H9 (cell line): ENCODE measurements at places on chromosomes 6 and 20. TPM values are rescaled to one million over a fixed set of nuclear protein-coding genes. Genes with fewer than 3 reads are reported as not detected.

The HRH3 gene
- 1.8 and 1.9 TPM in 2 replicates for total RNA-seq

The PRR18 gene
- 0.11 TPM in 1 of 2 replicates, not detected in the other for total RNA-seq

The TBC1D32 gene
- 8.7 and 9.0 TPM in 2 replicates for total RNA-seq

The BPIFA1 gene
- total RNA-seq, result not detected in 2 replicates

The PHF1 gene
- total RNA-seq, result 49.8 and 56.8 TPM in 2 replicates

The RBPJL gene
- 0.28 TPM in 1 of 2 replicates, not detected in the other for total RNA-seq

The AAR2 gene
- total RNA-seq, result 36.9 and 37.8 TPM in 2 replicates

The HDGFL1 gene
- not detected in 2 replicates for total RNA-seq

- no peak for DNase-seq
Observed at GRCh38 chr6:52381249-52381648, 19.3 kb downstream of the PAQR8 start.

GRCh38 chr6:149461670-149462069 is 23.1 kb downstream of the ZC3H12D start:
- no peak for DNase-seq

DNA sequence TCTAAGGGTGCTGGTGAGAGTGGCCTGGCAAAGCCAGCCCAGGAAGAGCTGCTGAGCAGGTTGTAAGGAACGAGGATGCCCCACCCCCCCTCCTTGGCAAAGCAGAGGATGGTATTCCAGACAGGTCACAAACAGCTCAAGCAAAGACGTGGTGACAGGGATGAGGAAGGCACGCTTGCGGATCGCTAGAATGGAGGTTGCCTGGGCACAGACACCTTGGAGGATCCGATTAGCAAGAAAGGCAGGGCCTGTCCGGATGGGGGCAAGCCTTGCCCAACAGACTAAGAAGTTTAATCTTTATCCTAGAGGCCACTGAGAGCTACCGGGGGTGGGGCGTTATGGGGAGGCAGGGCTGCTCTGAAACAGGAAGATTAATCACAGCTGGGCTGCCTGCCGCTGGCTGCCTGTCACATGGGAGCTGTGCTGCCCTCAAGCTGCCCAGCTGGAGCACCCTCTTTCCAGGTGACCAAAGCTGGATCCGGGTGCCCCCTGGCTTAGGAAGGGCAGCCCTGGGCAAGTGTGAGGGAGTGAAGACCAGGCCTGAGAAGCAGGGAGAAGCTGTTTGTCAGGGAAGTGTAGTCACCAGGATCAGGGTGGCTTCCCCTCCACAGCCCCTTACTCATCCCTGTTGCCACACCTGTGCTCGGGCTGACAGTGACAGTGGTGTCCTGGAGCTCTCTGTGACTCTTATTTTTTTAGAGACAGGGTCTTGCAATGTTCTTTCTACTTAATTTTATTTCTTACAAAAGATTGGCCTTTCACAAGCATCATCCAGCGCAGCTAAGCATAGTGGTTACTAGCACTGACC is 9.1 kb upstream of the MAPK13 start:
- no peak for DNase-seq

DNA sequence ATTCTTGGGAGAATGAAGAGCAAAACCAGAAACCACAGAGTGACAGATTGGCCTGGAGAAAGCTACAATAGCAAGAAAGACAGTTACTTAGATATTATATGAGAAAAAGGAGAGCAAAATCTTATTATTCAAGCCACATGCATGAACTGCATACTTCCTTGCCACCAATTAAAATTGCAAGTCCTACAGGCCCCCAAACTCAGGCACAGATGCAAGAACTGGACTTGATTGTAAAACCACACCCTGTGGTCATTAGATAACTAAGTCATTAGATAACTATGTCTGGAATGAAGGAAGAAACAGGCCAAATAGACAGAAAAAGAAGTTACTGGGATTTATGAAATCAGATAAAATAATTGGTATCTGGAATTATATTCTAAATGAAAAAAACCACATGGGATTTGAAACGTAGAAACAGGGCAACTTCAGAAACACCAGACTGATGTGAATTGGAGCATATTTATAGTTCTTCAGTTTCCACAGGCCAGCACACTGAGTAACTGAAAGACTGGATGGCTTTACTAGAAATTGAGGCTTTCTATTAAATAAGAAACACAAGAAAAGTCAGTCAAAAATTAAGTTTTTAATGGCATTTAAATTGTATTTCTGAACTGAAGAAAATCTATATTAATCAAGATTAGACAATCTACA is 49.4 kb upstream of the CARMIL1 start:
- no peak for DNase-seq

DNA sequence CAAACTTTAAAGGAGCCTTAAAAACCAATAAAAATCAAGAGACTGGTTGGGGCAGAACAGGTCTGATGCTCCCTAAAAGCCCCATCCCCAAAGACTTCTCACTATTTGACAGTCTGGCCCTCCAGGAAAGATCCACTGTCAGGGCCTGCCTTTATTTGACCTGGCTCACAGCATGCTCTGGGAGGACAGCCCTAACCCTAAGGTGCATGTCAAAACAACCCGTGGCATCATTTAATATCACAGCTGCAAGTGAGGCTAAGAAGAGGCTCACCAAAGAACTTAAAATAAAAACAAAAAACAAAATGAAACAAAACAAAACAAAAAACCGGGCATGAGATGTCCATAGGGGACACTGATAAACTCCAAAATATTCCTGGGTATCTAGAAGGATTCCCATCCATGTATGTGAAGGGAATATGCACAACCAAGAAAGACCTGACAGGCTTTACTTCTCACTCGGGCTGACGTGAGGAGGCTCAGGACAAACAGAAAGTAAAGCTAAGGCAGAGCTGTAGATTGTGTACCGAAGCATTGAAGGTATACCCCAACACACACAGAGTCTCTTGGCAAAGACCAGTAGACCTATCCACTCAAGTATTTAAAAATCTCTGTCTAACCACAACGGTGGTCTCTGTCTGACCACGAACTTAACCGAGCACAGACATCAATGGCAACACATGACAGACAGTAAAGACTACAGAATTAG is 57.3 kb downstream of the AHI1 start:
- no peak for DNase-seq

DNA sequence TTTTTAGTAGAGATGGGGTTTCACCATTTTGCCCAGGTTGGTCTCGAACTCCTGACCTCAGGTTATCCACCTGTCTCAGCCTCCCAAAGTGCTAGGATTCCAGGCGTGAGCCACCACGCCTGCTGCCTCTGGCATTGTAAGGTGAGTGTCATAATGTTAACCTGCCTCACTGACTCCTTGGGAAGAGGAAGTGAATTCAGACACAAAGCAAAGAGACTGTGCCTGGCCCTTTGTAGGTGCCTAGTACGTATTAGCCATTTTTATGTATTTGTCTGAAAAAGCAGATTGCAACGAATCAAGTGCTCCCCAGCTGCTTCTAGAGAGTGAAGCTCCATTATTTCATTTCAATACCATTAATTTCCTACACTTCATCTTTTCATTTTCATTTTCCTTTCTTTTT is 260.5 kb downstream of the SAMD5 start:
- DNase-seq, result no peak

- DNase-seq, result peak; percentile 65
Observed at GRCh38 chr20:63032861-63033793, 26.4 kb upstream of the BHLHE23 start.

DNA sequence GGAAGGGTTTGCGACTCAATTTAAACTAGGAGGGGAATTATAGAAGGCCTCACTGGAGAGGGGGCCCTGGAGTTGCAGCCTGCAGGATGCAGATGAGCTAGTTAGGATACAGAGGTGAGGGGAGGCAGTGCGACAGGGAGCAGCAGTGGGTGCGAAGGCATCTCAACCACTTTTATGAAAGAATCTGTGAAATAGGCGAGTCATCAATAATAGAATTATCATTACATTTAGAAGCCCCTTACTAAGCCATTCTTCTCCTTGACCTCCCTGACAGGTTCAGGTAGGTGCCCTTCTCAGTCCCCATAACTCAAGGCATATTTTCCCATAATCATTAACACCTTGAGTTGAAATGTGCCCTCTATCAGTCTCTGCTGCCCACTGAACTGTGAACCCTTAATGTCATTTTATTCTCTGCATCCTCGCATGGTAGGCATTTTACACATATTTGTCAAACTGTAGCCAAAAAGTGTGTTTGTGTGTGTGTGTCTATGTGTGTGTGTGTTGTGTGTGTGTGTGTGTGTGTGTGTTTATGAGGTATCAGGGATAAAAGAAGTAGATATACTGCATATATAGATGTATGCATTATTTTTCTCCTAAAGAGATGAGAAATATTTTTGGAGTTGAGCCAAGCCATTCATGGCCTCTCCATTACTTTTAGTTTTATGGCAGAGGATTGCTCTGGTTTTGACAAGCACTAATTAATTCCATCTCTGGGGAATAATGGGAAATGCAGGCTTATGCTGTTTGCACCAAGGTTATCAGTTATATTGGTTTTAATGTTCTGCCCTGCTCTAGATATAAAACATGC is 898.8 kb downstream of the KIF16B start:
- DNase-seq, result no peak

- peak; percentile 64 for DNase-seq
Observed at GRCh38 chr20:54475334-54476168, at the start of gene DOK5. Gene DOK5 (plus strand): TSS chr20:54475593. CDS start chr20:54475947, 354 bp downstream.

- DNase-seq, result no peak
Observed at GRCh38 chr20:41412324-41413120, 45.9 kb upstream of the EMILIN3 start.

DNA sequence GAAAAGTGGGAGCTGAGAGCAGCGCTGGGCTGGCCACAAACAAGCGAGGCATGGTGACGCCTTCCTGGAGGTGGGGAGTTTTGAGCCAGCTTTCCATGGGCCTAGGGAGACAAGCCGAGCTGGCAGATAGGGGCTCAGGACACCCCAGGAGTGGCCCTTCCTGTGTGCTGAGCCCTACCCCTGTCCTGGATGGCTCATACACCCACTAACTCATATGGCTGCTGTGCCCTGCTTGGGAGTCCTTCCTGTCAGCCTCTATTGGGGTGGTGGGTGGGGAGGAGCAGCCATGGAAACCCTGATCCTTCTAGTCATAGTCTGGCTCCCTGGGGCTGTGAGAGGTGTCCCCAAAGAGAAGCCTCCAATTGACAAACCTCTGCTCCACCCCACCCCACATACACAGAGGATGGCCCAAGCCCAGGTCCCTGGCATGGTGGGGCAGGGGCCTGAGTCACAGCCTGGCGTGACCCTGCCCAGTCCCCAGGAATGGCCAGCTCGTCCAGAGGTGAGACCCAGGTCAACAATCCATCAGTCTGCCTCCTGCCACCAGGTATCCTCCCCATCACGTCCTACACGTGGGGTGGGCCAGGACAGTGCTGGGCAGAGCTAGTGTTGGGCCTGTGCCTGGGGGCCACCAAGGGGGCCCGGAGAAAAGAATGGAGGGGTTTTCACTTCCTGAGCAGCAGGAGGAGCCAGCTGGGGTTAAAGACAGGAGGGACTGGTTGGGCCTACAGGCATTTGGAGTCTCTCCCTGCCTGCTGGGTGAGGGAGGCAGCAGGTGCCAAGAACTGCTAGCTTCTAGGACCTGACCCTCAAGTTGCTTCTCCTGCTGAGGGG is 52.2 kb downstream of the MRPL14 start:
- DNase-seq, result no peak

- DNase-seq, result peak; percentile 57
Observed at GRCh38 chr6:5713519-5713918, 293.2 kb downstream of the NRN1 start.

GRCh38 chr6:45378334-45378926 is 696 bp upstream of the SUPT3H start:
- no peak for DNase-seq

- DNase-seq, result peak; percentile 77
Observed at GRCh38 chr6:133891149-133891926, 2.4 kb downstream of the TCF21 start.

GRCh38 chr6:62974452-62974851 is 236.8 kb upstream of the FKBP1C start:
- DNase-seq, result no peak

- no peak for DNase-seq
Observed at GRCh38 chr6:97885325-97885724, 602.3 kb upstream of the MMS22L start.

DNA sequence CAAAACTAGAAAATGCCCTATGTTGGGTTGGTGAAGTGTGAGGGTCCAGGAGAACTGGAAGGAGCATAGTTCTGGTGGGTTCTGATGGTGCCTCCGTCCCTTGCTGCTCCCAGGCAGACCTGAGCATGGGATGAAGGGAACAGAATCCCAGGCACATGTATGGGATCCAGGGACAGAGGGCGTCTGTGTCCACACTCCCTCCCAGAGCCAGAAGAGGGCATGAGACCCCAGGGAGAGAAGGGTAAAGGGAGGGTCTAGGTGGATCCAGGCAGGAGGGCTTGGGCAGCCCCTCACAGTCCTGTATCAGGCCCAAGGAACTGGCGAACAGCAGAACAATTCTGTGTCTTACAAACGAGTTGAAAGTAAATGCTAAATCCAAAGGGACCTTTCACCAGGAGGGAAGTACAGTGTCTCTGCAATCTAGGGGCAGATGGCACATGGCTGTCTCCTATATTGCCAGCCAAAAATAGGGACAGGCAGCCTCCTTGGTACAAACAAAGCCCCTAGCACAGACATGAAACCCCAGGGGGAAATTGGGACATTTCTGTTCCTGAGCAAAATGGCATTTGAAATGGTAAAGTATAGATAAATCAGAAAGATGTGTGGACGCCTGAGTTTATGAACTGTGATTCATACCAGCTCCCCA is 2.5 kb upstream of the BPIFA1 start:
- peak; percentile 65 for DNase-seq

DNA sequence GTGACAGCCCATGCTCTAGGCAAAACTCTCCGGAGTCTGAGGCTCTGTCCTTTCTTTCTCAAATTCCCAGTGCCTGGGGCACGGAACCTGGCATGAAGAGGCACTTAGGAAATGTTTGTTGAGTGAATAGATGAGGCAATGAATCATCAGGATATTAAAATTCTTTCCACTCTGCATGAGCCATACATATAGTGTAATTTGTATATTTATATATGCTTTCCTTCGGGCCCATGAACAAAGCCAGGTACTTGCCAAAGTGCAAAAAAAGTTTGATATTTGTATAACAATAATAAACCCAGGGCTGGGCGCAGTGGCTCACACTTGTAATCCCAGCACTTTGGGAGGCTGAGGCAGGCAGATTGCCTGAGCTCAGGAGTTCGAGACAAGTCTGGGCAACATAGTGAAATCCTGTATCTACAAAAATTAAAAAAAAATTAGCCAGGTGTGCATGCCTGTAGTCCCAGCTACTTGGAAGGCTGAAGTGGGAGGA is 212.3 kb upstream of the ZNF217 start:
- no peak for DNase-seq
